ENCODE measurements at places on chromosomes 5 and 9.

- no peak for DNase-seq
Observed at GRCh38 chr9:122246666-122247065, 17.9 kb upstream of the LHX6 start.

DNA sequence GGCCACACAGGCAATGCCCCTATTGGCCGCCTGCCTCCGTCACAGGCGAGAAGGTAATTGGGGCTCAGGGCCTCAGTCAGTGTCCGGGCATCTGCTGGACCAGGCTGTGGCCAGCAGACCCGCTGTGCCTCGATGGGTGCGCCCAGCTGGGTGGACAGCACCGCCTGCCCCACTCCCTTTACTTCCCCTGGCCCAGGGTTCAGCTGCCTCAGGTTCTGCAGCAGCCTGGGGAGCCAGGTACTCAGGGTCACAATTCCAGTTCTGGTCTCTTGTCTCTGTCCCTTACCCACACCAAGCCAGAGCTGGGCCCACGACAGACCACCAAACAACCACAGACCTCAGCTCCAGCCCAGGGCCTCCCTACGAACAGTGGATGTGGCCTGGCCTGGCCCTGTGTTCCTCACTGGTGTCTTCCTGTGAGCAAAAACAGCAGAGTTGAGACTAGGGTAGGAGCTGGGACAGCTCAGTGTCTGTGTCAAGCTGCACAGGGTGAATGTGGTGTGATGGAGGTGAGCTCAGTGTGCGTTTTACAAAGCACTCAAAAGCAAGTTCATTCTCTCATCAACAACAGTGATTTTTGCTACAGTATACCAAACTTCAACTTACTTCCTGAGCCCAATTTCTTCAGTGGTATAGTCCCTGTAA is 33.4 kb upstream of the SUSD3 start:
- no peak for DNase-seq

DNA sequence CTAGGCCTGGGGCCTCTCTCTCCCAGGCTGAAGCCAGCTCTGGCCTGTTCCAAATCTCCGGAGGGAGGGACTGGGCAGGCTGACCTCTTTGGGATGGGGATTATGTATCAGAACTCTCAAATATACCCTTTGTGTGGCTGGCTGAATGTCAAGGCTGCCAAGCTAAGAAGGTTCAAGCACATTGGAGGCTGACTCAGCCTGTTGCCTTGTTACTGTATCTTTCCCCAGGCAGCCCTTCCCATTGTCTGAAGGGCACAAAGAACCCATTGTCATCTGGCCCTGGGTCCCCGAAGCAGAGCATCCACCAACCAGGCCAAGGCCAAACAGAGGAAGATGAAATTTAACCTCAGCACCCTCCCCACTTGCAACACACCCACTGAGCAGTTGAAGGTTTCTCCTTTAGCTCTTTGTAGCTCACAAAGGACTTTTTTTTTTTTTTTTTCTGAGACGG is 7.3 kb upstream of the SPARC start:
- no peak for DNase-seq

DNA sequence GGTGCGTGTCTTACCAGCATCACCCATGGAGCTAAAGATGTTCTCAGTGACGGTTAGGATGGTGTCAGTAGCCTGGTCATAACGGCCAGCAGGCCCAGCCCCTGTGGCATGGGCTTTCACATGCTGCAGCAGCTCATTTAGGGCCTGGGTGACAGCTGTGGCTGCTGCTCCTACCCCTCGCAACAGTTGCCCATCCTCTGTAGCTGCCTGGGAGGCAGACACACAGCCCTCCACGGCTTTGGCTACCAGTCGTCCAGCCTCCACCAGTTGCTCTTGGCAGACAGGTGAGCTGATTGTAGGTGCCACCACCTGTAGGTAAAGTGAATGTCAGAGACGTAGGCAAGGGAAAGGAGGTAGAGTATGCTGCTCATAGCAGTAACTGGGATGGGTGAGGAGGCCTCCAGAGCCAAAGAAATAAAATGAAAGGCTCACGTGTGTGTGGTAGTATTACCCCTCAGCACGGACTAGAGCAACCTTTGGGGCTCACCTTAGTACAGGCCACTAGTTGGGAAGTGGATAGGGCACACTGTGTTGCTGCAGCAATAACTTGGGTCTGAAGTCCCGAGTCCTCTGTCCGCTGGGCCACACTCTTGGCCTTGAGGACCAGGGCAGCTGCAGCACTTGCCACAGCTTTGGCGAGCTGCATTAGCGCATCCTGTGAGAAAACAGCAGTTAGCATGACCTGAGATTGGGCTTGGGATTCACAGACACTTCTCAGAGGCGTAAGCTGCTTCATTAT is 14.7 kb downstream of the TLN1 start:
- DNase-seq = no peak

GRCh38 chr5:68290847-68291246 is 75.3 kb downstream of the PIK3R1 start:
- DNase-seq = peak; percentile 41

GRCh38 chr5:163496286-163496685 is 9.1 kb upstream of the MAT2B start:
- DNase-seq = no peak

DNA sequence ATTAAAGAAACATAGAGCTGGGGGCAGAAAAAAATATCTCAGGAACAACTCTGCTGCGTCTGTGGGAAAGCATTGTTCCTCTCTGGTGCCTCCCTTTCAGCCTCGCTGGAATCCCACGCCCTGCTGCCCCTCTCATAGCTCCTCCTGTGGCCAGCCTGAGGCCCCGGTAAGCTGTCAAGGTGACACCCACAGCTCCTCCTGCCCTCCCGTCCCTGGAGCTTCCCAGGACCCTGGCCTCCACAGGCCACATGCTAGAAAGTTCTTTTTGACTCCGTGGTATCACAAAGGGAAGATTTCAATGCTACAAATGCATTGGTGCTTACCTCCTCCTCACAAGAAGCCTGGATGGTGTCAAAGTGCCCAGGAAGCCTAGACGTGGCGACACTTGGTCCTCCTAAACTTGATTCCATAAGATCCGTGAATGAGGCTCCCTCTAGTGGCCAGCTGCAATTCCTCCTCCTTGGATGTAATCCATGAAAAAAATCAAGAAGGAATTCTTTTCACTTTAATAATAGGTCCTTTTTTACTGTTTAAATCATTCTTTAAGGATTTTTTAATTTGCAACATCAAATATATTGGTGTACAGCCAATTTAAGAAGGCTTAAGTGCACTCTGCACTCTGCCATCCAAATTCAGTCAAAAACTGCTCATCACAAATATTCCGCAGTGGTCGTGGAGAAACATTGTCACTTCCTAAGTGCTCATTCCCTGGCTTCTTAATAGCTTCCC is 104.9 kb downstream of the CFAP90 start:
- peak; percentile 66 for DNase-seq

GRCh38 chr9:131577005-131578000 is 32.0 kb downstream of the PRRT1B start:
- no peak for DNase-seq

DNA sequence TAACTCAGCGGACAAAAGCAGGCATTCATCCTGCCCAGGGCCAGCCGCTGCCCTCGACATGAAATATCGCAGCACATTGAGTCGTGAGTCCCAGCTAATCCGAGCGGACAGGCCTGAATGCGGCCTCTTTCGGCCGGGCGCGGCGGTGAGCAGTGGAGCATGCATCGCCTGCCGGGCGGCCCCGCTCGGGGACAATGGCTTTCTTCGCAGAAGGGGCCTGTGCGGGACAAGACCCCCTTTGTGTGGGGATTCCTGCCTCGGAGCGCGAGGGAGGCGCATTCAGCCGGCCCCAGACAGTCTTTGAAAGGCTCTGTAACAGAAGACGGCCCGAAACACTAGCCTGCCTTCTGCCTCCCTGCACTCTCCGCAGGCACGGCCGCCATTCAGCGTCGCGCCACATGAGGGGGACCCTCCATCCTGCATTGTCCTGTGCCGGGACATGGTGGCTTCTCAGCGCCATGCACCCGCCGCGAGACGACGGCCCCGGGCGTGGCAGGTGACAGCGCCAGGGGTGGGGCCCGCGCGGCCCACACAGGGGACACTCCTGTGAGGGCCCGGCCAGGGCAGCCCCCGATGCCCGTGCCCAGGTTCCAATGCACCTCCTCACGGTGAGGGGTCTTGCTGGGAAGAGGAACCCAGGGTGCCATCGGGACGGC is 52.0 kb downstream of the EXD3 start:
- no peak for DNase-seq

GRCh38 chr5:112560371-112560770 is 141.3 kb upstream of the EPB41L4A start:
- no peak for DNase-seq

GRCh38 chr5:79263290-79263689 is 27.4 kb downstream of the JMY start:
- no peak for DNase-seq

GRCh38 chr9:9231946-9232345 is 1380.9 kb downstream of the PTPRD start:
- DNase-seq = no peak

DNA sequence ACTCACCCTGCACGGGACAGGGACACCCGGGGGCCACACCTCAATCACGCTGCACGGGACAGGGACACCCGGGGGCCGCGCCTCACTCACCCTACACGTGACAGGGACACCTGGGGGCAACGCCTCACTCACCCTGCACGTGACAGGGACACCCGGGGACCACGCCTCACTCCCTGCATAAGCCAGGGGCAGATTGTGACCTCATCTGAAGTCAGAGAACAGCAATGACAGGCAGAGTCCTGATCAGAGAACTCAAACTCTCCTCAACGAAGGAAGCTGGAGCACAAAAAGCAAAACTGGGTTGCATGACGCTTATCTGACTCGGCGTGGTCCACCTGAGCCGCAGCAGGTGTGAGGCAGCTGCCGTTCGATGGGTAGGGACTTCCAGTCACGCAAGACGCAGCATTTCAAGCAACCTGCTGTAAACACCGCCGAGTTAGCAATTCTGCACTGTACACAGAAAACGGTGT is 3.2 kb downstream of the TERT start:
- no peak for DNase-seq

GRCh38 chr5:12759377-12759776 is 855.1 kb upstream of the CTNND2 start:
- no peak for DNase-seq

DNA sequence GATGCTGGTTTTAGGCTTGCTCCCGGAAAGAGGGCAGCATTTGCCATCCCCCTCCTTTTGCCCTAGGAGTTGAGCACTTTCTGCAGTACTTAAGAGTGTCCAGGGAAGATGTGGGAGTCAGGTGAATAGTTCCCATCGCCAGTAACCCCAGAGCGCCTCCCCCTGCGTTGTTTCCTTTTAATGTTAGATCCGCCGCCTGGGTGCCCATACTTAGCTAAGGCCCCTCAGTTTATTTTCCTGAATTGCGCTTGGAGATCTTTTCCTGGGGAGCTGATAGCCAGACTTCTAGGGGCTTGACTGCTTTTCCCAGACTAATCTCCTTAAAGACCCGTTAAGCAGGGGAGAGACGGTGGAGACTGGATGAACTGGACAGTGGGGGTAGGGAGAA is 377 bp upstream of the PCDHAC2 start:
- DNase-seq = peak; percentile 55

DNA sequence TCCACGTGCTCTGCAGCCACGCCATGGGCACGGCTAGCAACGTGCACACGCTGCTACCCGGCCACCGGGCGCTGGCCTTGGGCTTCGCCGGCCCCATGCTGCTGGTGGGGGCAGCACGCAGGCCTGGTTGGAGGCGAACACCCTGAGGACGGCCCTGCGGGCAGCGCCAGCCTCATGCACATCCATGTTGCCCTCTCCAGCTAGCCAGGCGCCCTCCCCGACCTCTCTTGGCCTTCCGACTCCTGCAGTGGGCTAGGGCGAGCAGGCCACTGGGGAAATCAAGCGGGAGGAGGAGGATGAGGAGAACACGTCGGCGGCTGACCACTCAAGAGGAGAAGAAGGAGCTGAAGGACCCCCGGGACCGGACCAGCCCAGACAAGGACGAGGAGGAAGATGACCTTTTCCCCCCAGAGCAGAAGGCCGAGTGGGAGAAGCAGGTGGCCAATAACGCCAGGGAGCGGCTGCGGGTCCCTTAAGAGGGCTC is 73.3 kb downstream of the INSL6 start:
- no peak for DNase-seq

GRCh38 chr5:58548068-58548467 is 34.8 kb upstream of the RAB3C start:
- DNase-seq = no peak

GRCh38 chr9:35501946-35502345 is 12.0 kb downstream of the RUSC2 start:
- DNase-seq = no peak

DNA sequence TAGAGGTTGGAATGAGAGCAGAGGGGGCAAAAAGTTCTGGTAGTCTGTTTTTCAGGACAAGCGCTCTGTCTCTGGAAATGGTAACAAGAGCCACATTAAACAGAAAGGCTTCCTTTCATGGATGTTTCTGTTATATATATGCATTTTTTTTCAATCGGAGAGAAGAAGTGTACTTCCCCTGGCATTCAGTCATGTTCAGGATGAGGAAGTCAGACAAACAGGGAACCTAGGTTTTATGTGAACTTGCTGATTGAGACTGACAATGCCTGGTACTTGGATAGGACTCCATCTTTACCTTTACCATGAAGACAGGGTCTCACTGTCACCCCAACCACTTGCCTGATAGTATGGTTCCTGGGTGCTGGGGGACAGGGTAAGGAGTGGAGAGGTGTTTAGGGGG is 30.1 kb upstream of the ZBED3 start:
- DNase-seq = no peak

DNA sequence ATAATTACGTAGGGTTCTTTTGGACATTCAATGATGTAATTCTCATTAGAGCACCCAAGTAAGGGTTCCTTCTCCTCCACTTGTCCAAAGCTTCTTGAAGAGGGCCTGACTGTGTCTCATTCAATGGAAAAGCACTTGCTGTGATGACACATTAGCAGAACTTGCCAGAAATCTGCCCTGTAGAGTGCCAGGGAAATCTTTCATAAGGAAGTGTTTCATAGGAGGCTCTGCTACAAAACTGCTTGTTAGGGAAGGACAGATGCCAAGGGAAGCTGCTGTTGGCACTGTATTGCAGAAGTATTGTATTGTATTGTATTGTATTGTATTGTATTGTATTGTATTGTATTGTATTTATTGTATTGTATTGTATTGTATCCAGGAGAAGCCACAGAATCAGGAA is 45.5 kb upstream of the MPDZ start:
- DNase-seq = peak; percentile 57

- no peak for DNase-seq
Observed at GRCh38 chr9:85647571-85647970, 94.2 kb downstream of the AGTPBP1 start.

- no peak for DNase-seq
Observed at GRCh38 chr5:122674385-122674784, 100.5 kb upstream of the SNX2 start.

- DNase-seq = peak; percentile 86
Observed at GRCh38 chr5:180313677-180314505, 22.0 kb upstream of the MAPK9 start.

DNA sequence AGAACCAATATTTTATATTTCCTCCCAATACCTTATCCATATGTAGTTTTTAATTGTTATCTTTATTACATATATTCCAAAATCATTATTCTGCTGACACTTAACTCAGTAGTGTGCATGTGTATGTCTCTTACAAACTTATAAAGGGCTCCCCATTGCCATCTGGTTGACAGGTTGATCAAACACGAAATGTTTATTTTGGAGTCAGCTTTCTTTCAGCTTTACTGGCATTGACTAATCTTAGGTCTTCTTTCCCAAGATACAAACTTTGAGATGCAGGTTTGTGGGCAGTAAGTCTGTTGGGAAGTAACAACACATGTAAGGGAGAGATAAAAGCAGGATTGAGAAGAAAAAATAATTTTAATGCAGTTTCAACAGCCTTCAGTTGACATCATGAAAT is 716.0 kb upstream of the CHD1 start:
- DNase-seq = no peak
